ENCODE measurements at places on chromosomes 4 and X.

- DNase-seq: no peak
Measured at GRCh38 chr4:170162416-170162815, 72.7 kb upstream of the AADAT start.

DNA sequence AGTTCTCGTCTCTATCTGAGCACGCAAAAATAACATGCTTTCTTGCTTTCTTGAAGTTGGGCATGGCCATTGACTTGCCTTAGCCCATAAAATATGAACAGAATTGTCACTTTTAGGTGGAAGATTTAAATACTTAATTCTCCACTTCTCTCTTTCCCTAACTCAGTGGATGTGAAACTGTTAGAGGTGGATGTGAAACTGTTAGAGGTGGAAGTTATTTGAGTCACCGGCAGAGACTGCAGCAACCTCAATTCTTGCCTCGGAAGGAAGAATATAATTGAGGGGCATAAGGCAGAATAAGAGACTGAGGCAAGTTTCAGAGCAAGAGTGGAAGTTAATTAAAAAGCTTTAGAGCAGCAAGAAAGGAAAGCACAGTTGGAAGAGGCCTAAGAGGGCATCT is 2.8 kb upstream of the PARM1 start:
- no peak for DNase-seq

GRCh38 chr4:146123231-146123630 is 52.3 kb upstream of the LSM6 start:
- no peak for DNase-seq

- no peak for DNase-seq
Measured at GRCh38 chr4:24428850-24429249, 155.5 kb downstream of the DHX15 start.

- no peak for DNase-seq
Measured at GRCh38 chrX:116499780-116500179, 37.0 kb upstream of the CT83 start.

GRCh38 chr4:140754918-140755773 is 1.0 kb downstream of the TBC1D9 start:
- peak; percentile 35 for DNase-seq

DNA sequence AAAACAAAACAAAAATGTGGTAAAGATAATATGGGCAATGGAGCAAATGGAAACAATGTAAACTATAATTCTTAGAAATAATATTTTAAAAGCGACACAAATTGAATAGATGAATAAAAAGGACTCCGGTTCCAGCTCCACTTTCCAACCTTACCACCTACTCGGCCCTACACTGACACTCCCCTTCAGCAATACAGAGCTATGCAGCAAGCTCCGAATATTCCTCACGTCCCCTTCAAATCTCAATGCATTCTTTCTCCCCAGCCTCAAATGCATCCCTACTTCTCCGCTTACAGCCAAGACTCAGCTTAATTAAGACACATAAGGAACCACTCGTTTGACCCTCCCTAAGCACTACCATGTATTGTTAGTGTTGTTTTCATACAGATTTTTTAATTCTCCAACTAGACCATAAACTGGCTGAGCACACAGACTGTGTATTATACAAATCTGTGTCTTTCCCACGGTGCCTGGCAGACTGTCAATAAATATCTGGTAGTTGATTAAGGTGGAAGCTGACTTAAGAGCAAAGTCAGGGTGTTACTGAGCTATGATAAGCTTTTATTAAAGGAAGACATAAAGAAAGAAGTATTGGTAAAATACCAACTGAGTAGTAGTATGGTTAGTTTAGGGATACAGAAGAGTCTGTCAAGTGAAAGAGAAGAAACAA is 219.1 kb downstream of the NR3C2 start:
- DNase-seq: no peak

DNA sequence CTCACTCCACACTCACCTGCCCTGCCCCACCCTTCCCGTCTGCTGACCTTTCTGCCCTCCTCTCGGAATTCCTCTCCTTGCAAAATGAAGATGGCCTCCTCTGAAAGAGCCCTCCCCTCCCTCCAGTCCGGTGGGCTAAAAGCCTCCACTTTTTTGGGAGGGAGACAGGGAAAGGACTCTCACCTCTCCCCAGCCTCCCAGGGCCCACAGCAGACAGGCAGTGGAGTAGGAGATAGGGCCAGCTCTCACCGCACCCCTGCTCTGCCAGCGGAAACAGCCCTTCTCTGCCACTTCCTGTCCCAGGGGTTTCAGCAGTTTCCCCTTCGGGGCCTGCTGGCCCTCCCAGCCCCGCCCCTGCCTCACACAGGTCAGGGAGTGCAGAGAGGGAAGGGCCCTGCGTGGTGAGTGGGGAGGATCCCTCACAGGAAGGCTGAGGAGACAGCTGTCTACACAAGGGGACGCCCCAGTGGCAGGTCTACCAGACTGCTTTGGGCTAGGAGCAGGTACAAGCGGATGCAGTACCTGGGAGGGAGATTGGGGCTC is 18.2 kb downstream of the ELF4 start:
- DNase-seq: no peak

DNA sequence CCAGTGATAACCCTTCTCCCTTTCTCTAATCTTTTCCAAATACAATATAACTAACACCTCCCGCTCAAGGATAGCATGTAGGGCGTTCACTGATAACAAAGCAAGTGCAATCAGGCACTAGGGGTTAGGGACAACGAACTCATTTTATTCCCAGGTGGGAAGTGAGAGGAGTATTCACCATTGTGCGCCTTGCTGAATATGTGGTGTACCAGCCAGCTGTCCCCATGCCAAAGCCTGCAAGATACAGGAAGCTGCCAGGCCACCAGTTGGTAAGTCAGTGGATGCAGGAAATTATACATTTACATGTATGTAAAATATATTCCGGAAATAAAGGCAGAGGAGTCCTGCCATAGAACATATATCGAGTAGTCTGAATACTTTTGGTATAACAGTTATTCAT is 6.3 kb upstream of the HPRT1 start:
- DNase-seq: no peak

- DNase-seq: no peak
Measured at GRCh38 chr4:37693450-37694190, 7.4 kb upstream of the RELL1 start.

DNA sequence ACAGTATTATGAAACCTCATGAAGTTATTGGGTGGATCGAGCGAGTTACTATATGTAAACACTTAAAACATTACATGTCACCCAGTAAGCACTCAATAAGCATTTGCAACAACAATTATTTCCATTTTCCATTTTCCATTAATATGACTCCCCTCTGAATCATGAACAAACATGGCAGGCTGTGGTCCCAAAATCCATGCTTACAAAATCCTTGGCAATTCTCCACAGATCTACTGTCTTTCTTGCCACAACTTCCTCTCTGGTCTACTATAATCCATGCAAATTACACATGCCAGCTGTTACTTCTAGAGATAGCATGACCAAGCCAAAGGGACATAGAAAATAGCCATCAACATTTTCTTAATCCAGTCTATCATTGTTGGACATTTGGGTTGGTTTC is 22.0 kb downstream of the ASB11 start:
- DNase-seq: no peak

DNA sequence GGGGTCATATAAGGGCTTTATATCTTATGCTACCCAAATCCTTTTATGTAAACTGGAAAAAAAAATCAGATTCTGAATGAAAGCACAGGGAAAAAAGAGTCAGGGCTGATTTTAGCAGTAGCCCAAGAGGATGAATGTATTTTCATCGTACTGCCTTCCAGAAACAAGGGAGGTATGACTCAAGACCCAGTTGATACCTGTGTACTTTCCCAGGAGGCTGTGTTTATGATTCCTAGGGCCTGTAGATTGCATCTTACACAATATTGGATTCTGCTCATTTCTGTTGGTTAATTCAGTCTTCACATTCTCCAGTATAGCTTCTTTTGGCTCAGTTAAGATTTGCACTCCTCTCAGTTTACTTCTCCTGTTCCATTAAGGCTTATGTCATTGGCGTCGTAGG is 127.9 kb upstream of the LIMCH1 start:
- DNase-seq: no peak

DNA sequence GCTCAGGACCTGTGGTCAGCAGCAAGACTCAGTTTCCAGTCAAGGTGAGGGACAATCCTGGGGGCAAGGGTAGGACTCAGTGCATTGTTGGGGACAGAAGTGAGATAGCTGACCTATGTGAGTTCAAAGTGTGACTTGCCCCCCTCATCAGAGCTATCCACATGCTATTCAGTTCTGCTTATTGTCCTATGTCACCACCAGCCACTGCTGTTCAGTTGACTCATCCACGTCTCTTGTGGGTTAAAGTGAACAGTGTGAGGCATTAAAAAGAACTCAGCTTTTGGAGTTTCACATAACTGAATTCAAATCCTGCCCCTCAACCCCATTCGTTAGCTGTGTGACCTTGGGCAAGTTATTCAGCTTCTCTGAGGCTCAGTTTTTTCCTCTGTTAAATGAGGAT is 4.4 kb upstream of the APLN start:
- no peak for DNase-seq

DNA sequence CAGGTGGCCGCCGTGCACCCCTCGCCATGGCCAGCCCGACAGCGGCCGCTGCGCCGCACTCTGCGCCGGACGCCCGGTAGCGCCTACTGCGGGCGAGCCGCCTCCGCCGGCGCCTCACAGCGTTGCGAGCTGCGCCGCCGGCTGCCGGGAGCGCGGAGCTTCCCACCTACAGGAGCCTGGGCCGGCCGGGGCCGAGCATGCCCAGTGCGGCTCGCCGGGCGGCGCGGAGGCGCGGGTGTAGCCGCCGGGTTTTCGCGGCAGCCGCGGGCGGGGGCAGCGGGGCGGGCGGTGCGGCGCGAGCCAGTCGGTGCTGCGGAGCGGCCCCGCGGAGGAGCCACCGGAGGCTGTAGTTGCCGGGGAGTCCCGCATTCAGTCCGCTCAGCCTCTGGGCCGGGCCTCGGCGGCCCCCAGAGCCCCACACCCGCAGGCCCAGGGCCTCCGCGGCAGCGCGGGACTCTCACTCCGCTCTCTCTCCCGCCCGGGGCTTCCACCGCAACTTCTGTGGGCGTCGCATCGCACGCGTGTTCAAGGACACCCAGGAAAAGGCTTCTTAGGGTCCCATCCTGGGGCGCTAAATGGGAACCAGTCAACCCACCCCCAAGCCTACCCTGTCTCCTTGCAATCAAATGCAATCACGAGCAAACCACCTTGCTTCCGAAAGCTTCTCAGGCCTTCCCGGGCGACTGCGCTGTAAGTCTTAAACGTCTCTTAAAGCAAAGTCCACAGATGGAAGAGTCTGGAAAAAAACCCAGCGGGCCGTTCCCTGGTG is at the start of gene MFAP3L:
TSS of gene MFAP3L (minus strand) at position 143 of the 769 bp plus-strand sequence. CDS start 20,518 bp downstream, outside the sequence.
- peak; percentile 82 for DNase-seq

DNA sequence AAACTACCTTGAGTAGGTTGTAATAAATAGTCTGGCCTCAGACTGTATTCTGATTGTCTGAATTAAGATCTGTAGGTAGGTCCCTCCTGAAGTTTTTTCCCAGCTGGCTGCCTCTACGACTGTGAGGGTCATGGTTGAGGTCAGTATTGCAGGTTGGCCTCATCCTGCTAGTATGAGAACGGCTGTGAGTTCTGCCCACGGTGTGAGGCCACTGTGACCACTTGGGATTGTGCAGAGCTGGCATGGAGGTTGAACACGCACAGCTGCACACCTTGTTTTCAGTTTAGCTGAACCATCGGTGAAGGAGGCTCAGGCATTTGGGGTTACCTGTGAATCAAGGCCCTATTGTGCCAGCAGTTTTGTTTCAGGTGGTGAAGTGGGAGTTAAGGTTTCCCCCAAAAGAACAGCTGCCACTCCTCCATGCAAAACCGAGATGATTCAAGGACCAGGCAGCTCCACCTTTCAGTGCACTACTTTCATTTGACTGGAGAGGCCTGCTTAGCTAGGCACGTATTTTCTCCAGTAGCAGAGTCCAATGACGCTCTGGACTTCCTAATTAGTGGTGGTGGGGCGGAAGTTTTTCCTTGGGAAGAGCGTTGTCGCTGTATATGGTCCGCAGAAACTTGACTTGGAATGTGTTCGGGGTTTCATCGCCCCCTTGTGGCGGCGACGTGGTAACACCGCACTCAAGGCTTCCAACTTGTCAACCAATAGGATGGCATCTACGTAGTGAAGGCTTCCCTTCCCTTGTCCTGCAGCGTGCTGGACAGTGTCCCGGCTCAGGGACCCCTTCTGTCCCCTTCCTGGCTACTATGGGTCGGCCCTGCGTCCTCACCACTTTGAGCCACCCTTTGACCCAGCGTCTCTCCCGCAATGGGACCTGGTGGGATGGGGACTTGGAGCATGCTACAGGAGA is 13.8 kb downstream of the CMC4 start:
- DNase-seq: peak; percentile 74

GRCh38 chr4:109083911-109084310 is 218.5 kb downstream of the COL25A1 start:
- DNase-seq: no peak

GRCh38 chr4:37612811-37613210 is 73.4 kb downstream of the RELL1 start:
- no peak for DNase-seq

DNA sequence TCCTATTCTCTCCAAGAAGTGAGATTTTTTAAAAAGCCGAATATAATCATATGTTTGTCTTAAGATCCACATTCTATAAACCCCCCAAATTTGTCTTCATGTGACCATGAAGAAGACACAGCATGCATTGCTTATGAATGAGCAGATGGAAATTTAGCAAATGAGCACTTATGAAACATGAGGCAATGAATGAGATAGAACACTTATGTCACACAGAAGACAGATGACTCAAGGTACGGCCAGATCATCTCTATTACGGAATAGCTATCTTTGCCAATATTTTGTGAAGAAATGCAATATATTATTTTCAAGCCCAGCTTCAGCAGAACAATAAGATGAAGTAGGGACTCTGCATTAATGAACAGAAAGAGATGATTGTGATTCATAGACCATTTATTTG is 21.4 kb downstream of the PHEX start:
- DNase-seq: no peak

DNA sequence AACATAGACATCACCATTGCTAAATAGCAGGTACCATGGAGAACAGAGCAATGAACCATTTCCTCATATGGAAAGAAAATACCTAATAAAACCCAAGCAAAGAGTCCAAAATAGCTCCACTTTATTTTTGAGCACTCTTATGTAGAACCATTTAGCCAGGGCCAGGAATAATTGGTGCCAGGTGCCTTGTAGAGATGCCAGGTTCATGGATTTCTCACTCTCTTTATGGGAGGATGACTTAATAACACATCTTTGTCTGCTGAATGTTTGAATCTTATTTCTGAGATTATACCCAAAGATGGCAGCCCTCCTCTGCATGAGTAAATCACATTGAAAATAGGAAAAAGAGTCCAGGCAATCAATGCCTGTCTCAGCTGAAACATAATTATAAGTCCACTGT is 212.3 kb upstream of the SFRP2 start:
- DNase-seq: no peak

DNA sequence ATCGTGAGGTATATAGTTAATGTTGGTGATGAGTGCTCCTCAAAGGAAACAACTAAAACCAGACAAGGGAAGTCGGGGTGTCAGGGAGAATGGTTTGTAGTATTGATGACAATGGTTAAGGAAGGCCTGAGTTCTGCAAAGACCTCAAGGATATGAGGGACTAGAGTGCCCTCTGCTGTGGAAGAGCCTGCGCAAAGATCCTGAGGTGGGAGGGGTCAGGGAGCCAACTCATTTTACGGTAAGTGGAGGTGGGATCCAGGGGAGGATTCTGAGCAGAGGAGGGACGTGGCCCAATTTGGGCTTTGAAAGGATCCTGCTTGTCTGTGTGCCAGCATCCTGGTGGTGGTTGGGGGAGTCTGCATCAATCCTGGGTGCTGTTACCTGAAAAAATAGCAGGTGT is 11.3 kb downstream of the UBA1 start:
- DNase-seq: no peak
